Osteoblast (primary cell): ENCODE measurements at places on chromosomes 5 and 9. TPM values are rescaled to one million over a fixed set of nuclear protein-coding genes. Genes with fewer than 3 reads are reported as not detected.

Gene FRRS1L
- 0.29 and 0.36 TPM in 2 replicates for total RNA-seq

Gene TRIM32
- 30.4 and 34.7 TPM in 2 replicates for total RNA-seq

Gene CDH9
- total RNA-seq = not detected in 2 replicates

Gene SLC36A3
- not detected in 2 replicates for total RNA-seq

Gene SLC6A3
- not detected in 2 replicates for total RNA-seq

Gene FAM114A2
- total RNA-seq = 31.8 and 40.9 TPM in 2 replicates

Gene SPINK6
- total RNA-seq = not detected in 2 replicates

Gene TMC1
- total RNA-seq = under 0.01 TPM in 1 of 2 replicates, not detected in the other

Gene NUTM2F
- not detected in 2 replicates for total RNA-seq

Gene FOCAD
- total RNA-seq = 45.6 and 53.0 TPM in 2 replicates

Gene HAND1
- total RNA-seq = under 0.01 TPM in 1 of 2 replicates, not detected in the other

Gene ABLIM3
- total RNA-seq = 5.8 and 7.4 TPM in 2 replicates

Gene RLN2
- not detected in 2 replicates for total RNA-seq

Gene SYNPO
- 2.7 and 4.0 TPM in 2 replicates for total RNA-seq

Gene CBY3
- total RNA-seq = not detected in 2 replicates

Gene CCDC180
- total RNA-seq = 4.7 and 6.2 TPM in 2 replicates

Gene KCNT1
- not detected in 2 replicates for total RNA-seq

Gene MARCOL
- total RNA-seq = not detected in 2 replicates

Gene SAPCD2
- 0.88 and 1.1 TPM in 2 replicates for total RNA-seq

Gene PLAC8L1
- total RNA-seq = not detected in 2 replicates

Gene AQP3
- total RNA-seq = 0.72 and 0.88 TPM in 2 replicates

Gene TMEM174
- total RNA-seq = not detected in 2 replicates

Gene RELL2
- total RNA-seq = 4.4 and 5.1 TPM in 2 replicates

Gene SRP19
- total RNA-seq = 55.7 and 59.0 TPM in 2 replicates

Gene POU5F2
- total RNA-seq = 1.8 and 2.9 TPM in 2 replicates

Gene LRRC19
- total RNA-seq = under 0.01 TPM in 2 replicates

Gene LAMC3
- total RNA-seq = under 0.01 TPM in 1 of 2 replicates, not detected in the other
